ENCODE measurements at places on chromosomes 6 and 20.

DNA sequence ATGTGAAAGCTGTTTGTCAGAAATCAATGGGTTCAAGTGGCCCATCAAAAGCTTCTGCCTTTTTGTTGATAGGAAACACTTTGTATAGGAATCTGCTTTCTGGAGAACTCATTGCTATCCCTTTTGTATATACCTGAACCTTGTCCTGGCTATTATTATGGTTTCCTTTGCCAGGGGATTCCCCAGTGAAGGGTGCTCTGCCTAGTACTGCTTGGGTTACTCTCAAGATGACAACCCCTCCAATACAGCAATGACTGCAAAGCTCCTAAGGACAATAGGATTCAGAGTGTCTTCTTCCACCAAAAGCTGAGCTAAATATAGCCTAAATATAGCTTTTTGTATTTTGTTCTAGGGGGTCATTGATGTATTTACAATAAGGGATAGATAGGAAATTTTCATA, 54.0 kb upstream of the PTPRK start:
- DNase-seq = no peak

GRCh38 chr6:42375007-42375635, 76.6 kb downstream of the TRERF1 start:
- no peak for DNase-seq

- DNase-seq = peak; percentile 18
These were observed 158.7 kb downstream of the TFAP2A start for GRCh38 chr6:10256113-10256690.

DNA sequence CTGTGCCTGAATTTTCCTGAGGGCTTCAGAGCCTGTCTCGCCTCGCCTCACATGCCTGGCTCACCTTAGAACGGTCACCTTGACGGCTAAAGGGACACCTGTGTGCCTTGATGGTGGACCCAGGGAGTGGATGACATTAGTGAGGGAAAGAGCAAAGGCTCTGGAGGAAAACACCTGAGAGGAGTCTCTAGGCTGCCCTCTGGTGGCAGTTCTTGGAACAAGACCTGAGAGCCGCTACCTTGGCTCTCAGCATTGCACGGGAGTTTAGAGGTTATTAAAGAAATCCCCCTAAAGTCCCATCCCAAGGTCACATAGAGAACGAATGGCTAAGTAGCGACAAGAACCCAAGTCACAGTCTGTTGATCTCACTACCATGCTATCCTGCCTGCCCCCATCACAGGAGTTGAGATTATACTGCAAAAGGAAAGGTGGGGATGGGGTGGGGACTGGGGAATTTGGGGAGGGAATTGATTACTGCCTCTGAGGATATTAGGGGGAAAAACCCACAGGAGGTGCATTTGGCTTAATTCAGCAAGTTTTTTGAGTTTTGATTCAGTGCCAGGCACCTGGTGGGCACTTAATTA, 7.9 kb upstream of the CDSN start:
- DNase-seq = peak; percentile 35

DNA sequence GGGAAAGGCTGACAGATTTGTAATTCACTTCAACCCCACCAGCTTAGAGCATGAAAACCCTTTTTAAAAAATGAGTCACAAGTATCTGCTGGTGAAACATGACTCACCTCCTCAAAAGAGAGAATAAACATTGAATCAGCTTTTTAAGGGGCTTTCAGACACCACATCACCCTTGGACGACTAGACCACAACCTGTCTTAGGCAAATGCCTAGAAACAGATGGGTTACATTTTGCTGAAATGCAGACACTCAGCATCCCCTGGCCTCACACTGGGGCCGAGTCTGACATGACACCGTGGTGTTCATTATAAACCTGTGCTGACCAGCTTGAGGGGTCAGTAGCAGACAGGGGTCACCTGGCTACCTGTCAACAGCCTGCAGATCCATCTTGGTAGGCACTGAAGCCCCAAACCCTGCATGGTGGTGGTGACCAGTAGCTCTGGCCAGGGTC, 175.3 kb upstream of the CST7 start:
- DNase-seq = no peak

DNA sequence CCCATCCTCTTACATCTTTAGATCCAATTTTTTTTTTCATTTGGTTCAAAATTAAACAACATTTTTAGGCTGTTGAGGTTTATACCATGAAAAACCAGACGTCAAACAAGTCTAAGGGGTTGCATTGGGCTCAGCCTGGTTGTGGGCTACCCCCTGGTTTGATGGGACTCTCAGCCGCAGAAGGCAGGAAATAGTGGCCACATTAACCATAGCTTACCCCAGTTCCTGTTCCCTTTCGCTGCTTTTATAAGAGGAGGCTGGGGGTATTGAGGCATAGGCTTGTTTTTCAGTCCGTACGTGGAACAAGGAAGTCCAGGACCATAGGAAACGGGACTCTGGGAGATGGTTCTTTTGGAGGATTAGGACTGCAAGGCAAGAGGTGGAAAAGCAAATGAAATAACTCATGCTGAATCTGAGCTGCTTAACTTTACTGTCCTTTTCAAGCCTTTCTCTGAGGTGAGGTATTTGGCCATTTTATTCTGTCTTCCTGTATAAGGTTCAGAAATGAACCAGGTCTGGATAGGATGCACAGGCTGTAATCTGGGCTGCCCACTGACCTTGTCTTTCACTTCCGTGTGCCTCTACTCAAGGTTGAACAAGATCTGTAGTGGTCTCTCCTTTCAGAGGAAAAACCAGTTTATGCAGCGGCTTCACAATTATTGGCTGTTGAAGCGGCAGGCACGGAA, 7.7 kb downstream of the BRPF3 start:
- DNase-seq = no peak

GRCh38 chr6:167719920-167720319, 106.8 kb upstream of the AFDN start:
- no peak for DNase-seq

- DNase-seq = no peak
These were observed 1.3 kb downstream of the RGL2 start for GRCh38 chr6:33297406-33297955.

- no peak for DNase-seq
These were observed 68.8 kb downstream of the CDS2 start for GRCh38 chr20:5195655-5196054.

Measured in erythroblast (primary cell).